ENCODE measurements at places on chromosomes 2 and 18. TPM values are rescaled to one million over a fixed set of nuclear protein-coding genes. Genes with fewer than 3 reads are reported as not detected.

TTC39C gene
- total RNA-seq, result 7.6 TPM

MAP3K20 gene
- total RNA-seq, result 24.2 TPM

CD28 gene
- total RNA-seq, result not detected

KIAA2012 gene
- not detected for total RNA-seq
